ENCODE measurements at places on chromosomes 2 and 18. TPM values are rescaled to one million over a fixed set of nuclear protein-coding genes. Genes with fewer than 3 reads are reported as not detected.

DNA sequence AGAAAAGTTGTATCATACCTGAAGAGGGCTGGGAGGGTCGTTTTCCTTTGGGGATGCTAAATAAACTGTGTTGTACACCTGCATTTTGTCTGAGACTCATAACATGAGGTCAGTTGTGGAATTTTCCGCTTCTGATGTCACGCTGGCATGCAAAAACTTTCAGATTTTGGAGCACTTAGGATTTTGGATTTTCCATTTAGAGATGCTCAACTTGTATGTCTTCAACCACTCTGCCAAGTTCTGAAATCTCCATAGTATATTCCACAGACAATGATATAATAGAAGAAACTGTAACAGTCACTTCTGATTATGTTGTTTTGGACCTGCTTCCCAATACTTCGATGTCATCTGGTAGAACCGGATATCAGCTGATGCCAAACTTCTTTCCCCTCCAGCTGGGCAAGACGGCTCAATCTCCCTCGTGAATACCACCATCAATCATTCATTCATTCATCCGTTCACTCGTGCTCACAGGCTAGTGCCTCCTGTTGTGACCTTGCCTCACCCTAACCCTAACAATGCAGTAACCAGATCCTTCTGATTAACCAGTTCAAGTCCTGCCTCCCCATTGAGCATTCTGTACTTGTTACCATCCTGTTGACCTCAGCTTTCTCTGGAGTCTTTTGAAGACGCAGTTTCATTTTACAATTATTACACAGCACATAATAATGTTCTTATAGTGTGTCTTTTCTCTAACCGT is 5.3 kb upstream of the PLEKHH2 start:
- peaks cover 27% of the 10 kb centered on the region for H3K27me3 ChIP-seq
- no peak overlapping the region for H3K27ac ChIP-seq
- peaks cover 3% of the 10 kb centered on the region for H3K4me1 ChIP-seq
- DNase-seq: no peak
- H3K36me3 ChIP-seq: no peaks in the 10 kb centered on the region

DNA sequence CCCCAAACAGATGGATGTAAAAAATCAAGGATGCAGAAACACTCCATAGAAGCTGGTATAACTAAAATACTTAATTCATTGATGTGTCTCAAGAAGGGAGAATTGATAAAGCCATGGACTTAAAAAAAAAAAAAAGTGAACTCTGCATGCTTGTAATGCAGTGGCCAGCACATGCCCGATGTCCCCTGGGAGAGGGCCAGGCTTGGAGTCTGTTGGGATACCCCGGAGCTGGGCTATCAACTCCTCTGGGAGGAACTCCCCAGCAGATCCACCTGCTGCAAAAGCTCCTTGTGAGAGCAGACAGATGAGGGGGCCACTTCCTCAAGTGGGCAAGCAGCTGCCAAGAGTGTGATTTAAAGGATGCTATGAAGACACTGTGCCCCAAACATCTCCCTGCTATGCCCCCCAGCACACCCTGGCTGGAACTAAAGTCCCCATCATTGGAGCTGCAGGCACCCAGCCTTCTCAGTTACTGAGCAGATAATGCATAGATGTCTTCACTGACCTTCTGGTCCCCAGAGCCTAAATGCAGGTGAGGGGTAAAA is 311.5 kb upstream of the ID2 start:
- no peaks in the 10 kb centered on the region for H3K4me1 ChIP-seq
- no peak for DNase-seq
- no peak overlapping the region for H3K4me3 ChIP-seq
- H3K27me3 ChIP-seq: peaks cover 2% of the 10 kb centered on the region
- no peak overlapping the region for H3K27ac ChIP-seq
- H3K36me3 ChIP-seq: peaks cover 2% of the 10 kb centered on the region

GRCh38 chr2:188974164-188974563 is at the start of gene COL3A1:
COL3A1 (plus strand) TSS chr2:188974373; CDS start chr2:188974490, 117 bp downstream.
- no peak within 1 kb of the TSS for H3K27ac ChIP-seq
- no peak for DNase-seq
- H3K36me3 ChIP-seq: no peaks in the 10 kb centered on the region
- H3K4me3 ChIP-seq: no peak within 1 kb of the TSS
- peaks cover 14% of the 10 kb centered on the region for H3K4me1 ChIP-seq

- no peak overlapping the region for H3K27ac ChIP-seq
- H3K4me1 ChIP-seq: no peaks in the 10 kb centered on the region
- H3K4me3 ChIP-seq: no peak overlapping the region
These were observed 293.6 kb upstream of the CCDC68 start for GRCh38 chr18:55252901-55253300.

DNA sequence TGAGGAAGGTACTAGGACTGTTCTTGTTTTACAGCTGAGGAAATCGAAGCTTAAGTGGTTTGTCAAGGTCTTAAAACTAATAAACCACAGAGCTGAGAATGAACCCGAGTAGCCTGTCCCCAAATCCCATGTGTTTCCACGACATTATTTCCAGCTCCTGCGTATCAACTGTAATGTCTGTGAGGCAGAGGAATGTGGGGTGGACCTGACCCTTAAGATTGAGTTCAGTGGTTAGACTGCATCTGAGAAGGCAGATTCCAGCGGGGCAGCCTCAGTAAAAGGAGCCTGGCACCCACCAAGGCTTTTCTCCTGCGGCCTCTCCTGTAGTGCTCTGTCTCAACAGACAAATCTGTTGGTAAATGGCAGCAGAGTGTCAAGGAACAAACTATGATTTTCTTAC is 81.9 kb upstream of the TMEM178A start:
- H3K27me3 ChIP-seq: no peaks in the 10 kb centered on the region
- DNase-seq: no peak
- no peaks in the 10 kb centered on the region for H3K36me3 ChIP-seq

DNA sequence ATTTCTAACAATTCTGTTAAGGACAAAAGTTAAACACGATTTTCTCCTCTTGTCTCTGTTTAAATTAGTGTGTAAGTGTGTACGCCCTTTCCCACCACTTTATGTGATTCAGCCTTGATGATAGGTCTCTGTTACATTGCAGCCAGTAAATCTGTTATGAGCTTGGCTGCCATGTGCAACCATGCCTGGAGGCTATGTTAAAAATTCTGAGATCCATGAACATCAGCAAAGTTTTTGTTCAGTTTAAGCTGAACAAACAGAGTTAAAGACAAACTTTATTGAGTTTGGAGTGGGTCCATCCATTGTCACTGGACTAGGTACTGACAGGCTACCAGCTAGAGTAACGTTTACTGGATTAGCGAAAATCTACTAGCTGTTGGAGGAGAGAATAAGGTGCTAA is 110.4 kb downstream of the NCKAP5 start:
- no peaks in the 10 kb centered on the region for H3K27me3 ChIP-seq
- H3K36me3 ChIP-seq: no peaks in the 10 kb centered on the region
- H3K27ac ChIP-seq: no peak overlapping the region
- H3K4me3 ChIP-seq: no peak overlapping the region
- H3K4me1 ChIP-seq: no peaks in the 10 kb centered on the region
- DNase-seq: no peak

GRCh38 chr2:226080334-226080733 is 680.8 kb downstream of the NYAP2 start:
- no peaks in the 10 kb centered on the region for H3K4me1 ChIP-seq
- no peak for DNase-seq
- H3K27ac ChIP-seq: no peak overlapping the region

GRCh38 chr18:70578480-70578879 is 289.6 kb downstream of the SOCS6 start:
- H3K4me3 ChIP-seq: no peak overlapping the region
- no peaks in the 10 kb centered on the region for H3K4me1 ChIP-seq
- no peak overlapping the region for H3K27ac ChIP-seq
- DNase-seq: peak; percentile 14
- no peaks in the 10 kb centered on the region for H3K36me3 ChIP-seq

- H3K36me3 ChIP-seq: no peaks in the 10 kb centered on the region
- DNase-seq: peak; percentile 45
- H3K27ac ChIP-seq: peak overlapping the region; percentile 77
- H3K27me3 ChIP-seq: peaks cover 12% of the 10 kb centered on the region
- no peak overlapping the region for H3K4me3 ChIP-seq
- H3K4me1 ChIP-seq: peaks cover 46% of the 10 kb centered on the region
These were observed 108.4 kb upstream of the BZW1 start for GRCh38 chr2:200703127-200703925.

GRCh38 chr18:12057419-12058039 is 36.1 kb upstream of the ANKRD62 start:
- H3K4me3 ChIP-seq: no peak overlapping the region
- no peak overlapping the region for H3K27ac ChIP-seq
- H3K36me3 ChIP-seq: no peaks in the 10 kb centered on the region
- H3K4me1 ChIP-seq: no peaks in the 10 kb centered on the region

- H3K36me3 ChIP-seq: no peaks in the 10 kb centered on the region
- peaks cover 1% of the 10 kb centered on the region for H3K27me3 ChIP-seq
- no peak for DNase-seq
- H3K27ac ChIP-seq: no peak overlapping the region
These were observed 31.2 kb upstream of the STPG4 start for GRCh38 chr2:47186351-47186750.

- no peak overlapping the region for H3K27ac ChIP-seq
- no peak overlapping the region for H3K4me3 ChIP-seq
- no peaks in the 10 kb centered on the region for H3K36me3 ChIP-seq
These were observed 34.9 kb downstream of the SULT1C2 start for GRCh38 chr2:108323619-108324018.

The SERPINB11 gene
- not detected for total RNA-seq

The KLHL41 gene
- total RNA-seq: not detected

The C2orf92 gene
- 11.7 TPM for total RNA-seq

The RNF152 gene
- total RNA-seq: 0.18 TPM

The ZNF521 gene
- not detected for total RNA-seq

The FAP gene
- not detected for total RNA-seq

The CYP26B1 gene
- not detected for total RNA-seq

The ATP6V1B1 gene
- not detected for total RNA-seq

All from activated CD8-positive, alpha-beta T cell treated with anti-CD3 and anti-CD28 coated beads for 36 hours (primary cell).